ENCODE measurements at places on chromosomes 12 and 14.

DNA sequence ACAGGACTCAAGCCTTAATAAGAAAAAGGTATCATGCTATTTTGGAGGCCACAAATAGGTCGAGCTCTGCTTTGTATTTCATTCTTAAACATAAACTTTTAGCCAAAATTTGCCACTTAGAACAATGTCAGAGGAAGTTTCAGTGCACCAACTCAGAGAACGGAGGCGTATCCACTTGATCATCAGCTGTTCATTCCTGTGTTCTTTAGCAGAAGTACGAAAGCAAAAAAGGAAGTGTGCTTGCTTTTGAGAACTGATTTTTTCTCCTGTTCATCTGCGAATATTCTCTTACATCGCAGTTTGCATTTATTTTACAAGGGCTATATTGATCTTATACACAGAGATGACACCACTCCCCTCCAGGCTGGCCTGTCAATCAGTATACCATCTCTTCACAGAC lies 188.6 kb upstream of the SOX5 start:
- no peak for DNase-seq

DNA sequence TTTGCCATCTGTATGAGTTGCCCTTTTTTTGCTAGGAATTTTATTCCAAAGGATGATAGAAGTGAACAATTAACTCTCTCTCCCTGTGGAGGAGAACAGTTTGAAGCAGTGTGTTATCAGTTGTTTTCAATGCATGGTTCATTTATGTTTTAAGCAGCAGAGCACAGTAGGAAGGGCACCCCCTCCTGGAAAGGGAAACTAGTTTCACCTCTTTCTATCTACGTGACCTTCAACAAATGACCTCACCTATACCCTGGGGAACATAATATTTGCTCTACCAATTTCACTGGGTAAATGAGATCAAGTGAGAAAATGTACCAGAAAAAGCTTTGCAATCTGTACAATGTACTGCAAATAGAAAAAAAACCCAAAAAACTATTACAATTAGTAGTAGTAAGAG lies 5.4 kb upstream of the DCP1B start:
- peak; percentile 13 for DNase-seq

DNA sequence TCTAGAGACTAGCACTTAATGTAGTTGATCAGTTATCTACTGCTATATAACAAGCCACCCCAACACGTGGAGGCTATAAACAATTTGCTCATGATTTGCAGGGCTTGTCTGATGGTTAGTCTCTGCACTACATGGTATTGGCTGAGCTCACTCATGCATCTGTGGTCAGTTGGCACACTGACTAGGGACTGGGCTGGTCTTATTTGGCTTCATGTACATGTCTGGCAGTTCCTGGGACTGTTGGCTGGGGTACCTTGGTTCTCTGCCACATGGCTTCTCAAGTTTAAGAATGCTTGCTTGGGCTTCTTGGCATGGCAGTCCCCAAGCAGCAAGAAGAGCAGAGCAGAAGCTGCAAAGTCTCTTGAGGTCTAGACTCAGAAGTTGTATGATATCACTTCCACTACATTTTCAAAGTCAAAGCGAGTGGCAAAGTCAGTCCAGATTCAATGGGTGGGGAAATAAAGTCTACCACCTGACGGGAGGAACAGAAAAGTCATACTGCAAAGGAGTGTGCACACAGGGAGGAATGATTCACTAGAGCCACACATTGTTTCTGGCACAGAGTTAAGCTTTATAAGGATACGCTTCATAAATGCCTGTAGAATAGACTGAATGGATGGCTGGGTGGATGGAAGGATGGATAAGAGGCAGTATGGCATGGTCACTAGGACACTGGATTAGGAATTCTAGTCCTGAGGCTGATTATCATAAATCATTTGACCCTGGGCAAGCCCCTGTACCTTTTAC lies 44.8 kb upstream of the PTHLH start:
- DNase-seq, result no peak

- no peak for DNase-seq
Measured at GRCh38 chr14:78834766-78835451, 664.7 kb downstream of the NRXN3 start.

GRCh38 chr12:42145552-42146215 lies 1.0 kb upstream of the GXYLT1 start:
- DNase-seq, result peak; percentile 41

DNA sequence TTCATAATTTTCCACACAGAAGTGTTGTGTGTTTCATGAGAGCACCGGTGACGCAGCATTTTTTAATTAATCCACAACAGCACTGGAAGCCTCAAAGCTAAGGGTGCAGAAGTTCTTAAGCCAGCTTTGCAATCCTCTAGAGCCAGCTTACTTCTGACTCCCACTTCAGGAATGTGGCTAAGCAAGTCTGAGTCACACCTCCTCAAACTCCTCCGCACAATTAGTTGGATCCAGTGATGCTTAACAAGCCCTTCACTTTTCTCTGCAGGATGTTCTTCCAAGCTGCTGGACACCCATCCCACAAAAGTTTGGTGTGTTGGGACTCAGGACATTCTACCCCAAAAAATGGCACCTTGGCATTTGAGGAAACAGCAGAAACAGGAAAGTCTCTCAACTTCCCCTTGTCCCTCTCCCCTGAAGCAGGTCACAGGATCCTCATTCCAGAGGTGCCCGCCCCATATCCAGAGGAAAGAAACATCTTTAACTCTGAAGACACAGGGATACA lies 210.0 kb downstream of the PPM1H start:
- peak; percentile 98 for DNase-seq

DNA sequence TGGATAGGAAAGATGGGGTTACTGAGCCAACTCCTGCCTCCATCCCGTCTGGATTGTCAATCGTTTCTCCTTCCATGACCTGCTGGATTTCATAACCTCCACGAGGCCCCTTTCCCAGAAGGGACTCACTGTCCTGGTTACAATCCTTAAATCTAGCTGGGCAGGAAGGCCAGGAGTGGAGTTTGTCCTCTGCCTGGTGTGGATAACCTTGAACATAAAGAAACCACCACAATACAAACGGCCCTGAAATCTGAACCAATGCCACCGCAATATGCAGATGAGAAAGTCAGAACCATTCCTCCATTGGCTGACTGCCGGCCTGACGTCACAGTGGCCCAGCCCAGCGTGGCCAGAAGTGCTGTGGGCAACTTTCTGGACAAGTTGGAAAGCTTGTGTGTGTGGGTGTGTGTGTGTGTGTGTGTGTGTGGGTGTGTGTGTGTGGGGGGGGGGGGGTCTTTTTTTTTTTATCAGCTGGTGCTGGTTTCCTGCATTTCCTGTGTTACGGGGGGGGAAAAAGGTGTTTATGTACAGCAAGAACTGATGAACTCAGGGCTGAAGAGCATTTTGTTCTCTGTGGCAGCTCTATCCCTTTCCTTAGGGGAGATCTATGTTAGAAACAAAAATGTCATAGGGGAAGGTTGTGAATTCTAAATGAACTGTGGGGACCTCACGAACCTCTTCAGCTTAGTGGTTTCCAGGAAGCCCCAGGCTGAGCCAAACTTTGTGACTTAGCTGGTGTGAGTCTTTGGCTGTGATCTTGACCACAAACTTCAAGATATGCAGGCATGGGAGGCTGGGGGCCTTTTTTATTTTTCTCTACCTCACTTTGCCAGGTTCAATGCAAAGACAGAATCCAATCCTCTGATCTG lies 81.6 kb upstream of the MED13L start:
- DNase-seq, result peak; percentile 91

DNA sequence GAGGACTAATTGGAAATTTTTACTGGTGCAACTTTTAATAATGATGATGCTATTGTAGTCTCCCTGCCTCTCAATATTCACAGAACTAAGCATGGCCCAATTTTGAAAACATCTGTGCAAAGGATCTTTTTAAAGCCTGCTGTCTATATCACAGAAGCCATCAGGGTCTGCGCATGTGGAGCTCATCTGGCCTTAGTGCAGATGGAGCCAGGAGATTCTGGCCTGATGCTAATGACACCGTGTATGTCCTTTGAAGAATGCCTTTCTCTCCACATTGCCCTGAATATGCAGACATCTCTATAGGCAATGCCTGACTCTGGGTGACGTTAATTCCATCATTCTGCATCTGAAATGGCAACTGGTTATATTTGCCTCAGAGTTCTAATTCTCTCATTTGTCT lies 1205.9 kb downstream of the AACS start:
- DNase-seq, result no peak

DNA sequence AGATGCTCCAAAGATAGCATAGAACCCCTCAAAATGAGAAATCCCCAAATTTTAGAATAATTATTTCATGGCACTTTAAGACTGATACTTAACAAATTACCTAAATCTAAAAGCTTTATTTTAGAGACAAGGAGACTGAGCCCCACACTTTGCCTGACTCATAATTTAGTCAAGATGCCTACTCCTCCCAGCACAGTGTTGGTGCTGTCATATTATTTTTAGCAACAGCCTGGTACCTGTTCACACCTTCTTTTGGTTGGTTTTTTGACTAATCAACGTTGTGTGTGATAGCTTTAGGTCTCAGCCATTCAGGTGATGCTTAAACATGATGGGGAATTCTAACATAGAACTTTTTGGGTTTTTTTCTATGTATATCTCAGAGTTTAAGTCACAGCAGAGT lies 120.2 kb downstream of the SEC23A start:
- DNase-seq, result no peak

DNA sequence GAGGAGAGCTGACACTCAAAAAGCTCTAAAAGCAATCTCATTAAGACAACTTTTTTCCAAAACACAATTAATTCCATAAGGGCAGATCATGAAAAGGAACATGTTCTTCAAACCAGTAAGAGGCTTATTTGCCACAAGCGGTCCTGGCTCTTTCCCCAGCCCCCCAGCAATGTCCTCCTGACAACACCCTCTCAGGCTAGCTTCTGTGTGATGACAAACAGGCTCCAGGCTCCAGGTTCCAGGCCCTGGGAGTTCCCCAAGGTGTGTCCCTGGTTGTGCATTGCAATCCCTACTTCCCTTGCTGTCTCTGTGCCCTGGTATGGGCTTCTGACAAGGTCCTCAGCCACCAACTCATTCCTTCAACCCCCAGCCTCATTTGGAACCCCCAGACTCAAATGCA lies 8.9 kb downstream of the HVCN1 start:
- DNase-seq, result no peak

- DNase-seq, result peak; percentile 23
Measured at GRCh38 chr14:23566778-23567185, 809 bp downstream of the AP1G2 start.

DNA sequence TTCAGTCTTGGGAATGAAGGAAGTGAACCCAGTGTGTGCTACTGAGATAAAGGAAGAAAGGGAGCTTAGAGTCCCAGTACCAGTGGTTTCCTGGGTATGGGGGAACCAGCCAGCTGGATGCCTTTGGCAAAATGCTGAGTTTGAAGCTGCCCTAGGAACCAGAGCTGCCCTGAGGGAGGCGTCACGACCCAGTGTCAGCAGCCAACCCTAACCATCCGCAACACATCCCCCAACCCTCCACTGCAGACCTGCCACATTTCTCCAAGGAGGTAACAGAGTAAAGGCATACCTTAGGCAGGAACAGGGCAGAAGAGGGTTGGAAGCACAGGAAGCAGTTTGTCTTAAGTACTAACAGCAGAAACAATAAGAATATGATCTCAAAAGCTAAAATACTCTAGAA lies 28.6 kb downstream of the PRDM4 start:
- no peak for DNase-seq

- DNase-seq, result no peak
Measured at GRCh38 chr12:60162988-60163720, 567.3 kb downstream of the SLC16A7 start.

DNA sequence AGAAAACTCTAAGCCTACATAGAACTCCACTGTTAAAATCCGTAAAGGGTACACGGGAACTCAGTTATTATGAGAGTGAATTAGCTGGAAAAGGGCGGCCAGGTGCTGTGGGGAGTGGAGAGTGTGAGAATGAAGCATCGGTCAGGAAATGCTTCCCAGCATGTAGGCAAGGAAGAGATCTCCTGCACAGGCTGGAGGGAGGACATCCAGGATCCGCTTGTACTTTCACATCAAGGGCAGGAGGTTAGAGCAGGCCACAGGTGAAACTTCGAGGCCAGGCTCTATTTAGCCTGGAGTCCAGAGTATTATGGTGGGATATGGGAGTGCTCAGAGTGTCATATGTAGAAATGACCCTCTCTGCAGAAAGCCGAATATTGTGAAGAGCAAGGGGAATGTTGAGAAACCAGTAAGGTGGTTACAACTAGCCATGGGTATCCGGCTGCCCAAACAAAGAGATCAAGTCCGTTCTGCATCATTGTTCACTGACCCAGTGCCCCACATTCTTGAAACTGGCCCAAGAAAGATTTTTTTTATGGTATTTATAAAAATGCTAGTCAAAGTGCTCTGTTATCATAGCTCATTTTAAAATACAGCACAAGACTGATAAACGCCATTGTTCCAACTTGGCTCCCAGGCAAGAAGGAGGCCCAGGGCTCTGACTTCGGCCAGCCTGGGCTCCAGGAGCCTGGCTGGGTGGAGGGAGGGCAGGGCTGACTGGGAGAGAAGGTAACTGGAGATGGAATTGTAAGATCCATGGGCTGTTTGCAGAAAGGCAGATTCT lies 79.4 kb upstream of the HIF1A start:
- no peak for DNase-seq

GRCh38 chr12:111312016-111312415 lies 56.9 kb downstream of the PHETA1 start:
- DNase-seq, result no peak

- DNase-seq, result no peak
Measured at GRCh38 chr12:96258104-96258961, 64.2 kb downstream of the ELK3 start.

DNA sequence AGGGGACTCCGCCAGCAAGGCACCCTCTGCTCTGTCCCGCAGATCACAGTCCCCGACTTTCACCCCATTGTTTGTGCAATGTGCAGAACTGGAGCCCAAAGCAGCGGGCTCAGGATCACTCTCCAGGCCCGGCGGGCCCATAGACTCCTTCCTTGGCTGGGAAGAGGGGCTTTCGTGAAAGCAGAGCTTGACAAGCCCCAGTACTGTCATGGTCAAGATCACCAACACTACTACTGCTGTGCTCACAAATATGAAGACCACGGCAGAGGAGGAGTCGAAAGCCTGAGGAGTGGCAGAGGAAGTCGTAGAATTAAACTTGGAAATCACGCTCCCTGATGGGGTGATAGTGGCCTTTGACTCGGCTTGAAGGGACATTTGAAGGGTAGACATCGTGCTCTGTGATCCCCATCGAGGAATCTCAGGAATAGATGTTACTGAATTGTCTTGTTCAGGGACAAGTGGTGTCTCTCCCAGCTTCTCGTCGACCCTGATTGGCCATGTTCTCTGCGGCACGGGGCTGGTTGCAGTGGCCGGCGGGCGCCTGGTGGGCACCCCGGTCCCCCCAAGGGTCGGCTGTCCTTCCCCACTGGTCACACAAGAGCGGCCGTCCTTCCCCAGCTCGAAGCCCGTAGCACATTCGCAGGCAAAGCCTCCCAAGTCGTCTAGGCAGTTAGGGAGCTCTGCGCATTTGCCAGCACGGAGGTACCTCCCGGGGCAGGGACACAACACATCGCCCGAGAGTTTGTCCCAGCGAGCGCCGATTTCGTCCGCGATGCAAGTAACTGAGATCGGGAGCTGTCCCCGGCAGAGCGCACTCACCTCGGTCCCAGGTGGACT lies 1.1 kb downstream of the CLEC14A start:
- DNase-seq, result no peak

DNA sequence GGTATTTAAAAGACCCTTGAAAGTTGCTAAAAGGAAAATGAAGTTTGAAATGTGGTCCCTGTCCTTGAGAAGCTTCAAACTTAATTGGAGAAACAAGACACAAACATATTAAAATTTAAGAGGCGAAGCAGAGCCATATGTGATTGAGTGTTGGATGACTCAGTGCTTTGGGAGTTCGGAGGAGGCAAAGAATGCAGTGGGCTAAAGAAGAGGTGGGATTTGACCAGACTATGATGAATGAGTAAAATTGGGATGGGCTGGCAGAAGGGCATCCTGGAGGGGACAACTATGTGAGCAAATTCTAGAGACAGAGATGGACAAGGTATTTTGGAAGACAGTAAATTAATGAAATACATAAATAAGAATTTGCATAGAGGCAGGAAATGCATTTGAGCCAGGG lies 358.6 kb downstream of the EGLN3 start:
- DNase-seq, result peak; percentile 61
